ENCODE measurements at places on chromosomes 6 and 20.

DNA sequence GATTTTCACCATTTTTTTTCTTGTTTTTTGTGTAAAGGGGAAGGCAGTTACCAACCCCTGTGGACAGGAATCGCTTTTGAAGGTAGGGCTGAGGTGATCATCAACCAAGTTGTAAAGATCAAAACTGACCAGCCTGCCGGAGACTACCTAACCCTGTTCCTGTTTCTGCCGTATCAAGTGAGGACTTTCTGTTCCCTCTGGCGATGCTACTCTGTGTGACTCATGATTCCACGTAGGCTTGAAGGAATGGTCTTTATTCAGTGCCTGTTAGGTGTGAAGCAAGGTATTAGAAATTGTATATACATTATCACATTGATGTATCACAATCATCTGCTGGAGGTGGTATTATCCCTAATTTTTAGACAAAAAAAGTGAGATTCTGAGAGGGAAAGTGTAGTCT lies 161.3 kb downstream of the SOX4 start:
- no peak for DNase-seq

GRCh38 chr20:50269091-50270033 lies 78.7 kb downstream of the CEBPB start:
- no peak for DNase-seq

DNA sequence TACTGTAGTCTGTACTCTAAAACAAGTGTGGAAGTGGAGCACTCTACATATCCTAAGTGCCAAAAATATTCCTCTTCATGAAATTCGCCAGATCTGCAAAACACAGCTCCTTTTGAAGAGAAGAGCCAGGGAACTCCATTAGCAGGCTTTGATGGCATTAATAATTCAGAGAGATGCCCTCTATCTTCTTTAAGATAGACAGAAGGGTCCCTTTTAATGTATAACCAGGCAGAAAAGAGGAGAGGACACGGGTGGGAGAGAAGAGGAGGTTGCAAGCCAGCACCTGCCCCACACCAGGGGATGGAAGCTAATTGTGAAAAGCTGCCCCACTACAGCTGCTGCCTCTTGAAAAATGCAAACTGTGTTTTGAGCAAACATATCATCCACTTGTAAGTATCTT lies 3.7 kb upstream of the RFPL4B start:
- DNase-seq, result no peak

DNA sequence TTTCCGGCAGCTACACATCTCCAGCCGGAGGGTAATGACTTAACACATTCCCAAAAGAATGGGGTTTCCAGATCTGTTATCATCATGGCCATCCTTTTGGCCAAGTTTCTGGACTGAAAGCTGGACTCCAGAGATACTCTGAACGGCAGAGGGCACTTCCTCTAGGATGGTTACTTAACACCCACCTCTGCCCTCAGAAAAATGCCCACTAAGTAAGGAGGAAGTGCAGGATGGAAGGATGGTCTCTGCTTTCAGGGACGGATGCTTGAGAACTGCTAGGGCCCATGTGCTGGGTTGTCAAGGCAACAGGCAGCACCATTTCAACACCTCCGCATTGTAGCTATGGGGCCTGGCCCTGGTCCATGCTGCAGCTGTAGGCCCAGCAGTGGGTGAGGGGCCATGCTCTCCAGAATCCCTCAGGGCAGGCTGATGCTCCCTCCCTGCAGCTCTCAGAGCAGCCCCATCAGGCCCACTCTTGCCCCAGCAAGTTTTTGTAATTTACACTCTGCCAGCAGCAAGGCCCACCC lies 16.5 kb upstream of the TGM3 start:
- DNase-seq, result no peak

Measured in iPS DF 6.9 (cell line).